EH (cell line): ENCODE measurements at places on chromosomes 12 and 14.

DNA sequence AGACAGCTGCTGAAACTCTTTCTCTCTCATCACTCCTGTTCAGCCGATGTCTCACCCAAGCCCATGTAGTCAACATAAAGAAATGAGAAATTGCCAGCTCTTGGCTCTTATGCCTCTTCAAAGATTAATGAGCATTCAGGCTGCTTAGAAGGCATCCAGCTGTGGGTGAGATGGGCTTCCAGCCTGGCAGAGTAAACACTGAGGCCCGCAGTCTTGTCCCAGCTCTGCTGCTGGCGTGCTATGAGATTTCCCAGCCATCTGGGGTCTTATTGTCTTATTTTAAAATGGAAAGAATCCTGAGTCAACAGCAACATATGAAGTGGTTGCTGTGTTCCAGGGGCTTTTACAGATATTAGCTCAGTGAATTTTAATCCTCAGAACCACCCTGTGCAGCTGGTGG lies 12.6 kb downstream of the RXYLT1 start:
- no peak for DNase-seq

DNA sequence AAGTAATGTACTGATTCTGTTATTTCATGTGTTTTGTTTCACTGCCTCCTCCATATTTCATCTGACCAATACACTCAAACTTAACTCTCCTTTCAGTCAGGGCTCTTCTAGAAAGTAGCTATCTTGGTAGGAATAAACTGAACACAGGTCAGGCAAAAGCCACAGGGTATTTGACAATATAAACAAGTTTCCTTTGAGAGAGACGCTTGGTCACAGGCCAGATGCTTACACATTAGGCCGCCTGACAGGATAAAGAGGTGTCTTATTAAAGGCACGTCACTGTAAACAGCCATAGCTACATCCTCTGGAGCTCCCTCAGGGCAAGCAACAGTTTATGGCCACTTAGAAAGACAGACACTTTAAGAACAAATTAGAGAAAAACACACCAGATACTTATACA lies 607.5 kb downstream of the SLC6A15 start:
- DNase-seq = peak; percentile 37

DNA sequence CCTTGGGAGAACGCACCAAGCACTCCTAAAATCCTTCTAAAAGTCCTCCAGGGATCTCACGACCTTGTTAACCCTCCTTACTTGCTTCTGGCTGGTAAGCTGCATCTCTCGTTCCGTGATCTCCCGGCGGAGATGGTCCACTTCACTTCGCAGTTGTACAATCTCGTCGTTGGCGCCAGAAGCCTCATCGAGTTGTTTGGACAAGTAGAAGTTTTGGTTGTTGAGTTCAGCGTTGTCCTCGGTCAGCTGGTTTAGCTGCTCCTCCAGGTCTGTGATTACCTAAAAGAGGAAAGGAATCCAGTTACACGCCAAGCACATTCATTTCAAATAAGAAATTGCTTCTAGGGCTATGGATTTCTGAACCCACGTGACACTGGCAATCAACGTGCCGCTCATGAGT lies 67.1 kb downstream of the PRKAB1 start:
- no peak for DNase-seq

DNA sequence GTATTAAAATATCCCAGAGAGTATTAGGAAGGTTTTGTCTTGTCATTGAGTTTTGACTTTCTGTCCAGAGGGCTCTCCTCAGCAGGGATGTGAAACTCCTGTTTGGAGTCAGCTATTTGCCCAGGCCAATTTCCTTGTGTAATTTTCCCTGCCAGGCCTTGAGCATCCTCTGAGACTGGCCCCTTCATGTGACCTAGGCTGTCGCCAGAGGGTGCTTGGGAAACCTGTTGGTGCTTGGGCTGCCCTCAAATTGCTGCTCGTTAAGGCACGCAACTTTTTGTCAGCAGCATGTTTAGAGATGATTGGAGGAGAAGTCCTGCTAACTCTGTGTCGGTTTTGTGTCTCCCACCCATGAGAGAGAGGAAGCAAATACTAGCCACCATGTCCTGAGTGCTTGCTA lies 39.1 kb downstream of the IQSEC3 start:
- DNase-seq = no peak

DNA sequence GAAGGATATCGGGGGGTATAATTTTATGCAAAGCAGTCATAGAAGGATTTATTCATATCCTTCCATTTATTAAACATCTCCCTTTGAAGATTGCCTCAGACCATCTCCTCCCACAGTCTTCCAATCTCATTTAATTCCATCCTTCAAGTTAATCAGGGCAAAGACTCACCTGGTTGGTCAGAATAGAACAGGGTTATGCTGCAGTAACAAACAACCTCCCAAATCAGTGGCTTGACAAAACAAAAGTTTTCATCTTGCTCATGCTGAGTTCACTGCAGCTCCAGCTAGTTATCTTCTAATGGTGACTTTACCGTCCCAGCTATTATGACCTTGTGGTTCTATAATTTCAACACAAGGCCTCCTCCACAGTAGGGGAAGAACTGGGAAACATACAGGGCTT lies 48.8 kb upstream of the MTERF2 start:
- DNase-seq = no peak

GRCh38 chr12:68746572-68747180 lies 700 bp downstream of the SLC35E3 start:
- peak; percentile 82 for DNase-seq

DNA sequence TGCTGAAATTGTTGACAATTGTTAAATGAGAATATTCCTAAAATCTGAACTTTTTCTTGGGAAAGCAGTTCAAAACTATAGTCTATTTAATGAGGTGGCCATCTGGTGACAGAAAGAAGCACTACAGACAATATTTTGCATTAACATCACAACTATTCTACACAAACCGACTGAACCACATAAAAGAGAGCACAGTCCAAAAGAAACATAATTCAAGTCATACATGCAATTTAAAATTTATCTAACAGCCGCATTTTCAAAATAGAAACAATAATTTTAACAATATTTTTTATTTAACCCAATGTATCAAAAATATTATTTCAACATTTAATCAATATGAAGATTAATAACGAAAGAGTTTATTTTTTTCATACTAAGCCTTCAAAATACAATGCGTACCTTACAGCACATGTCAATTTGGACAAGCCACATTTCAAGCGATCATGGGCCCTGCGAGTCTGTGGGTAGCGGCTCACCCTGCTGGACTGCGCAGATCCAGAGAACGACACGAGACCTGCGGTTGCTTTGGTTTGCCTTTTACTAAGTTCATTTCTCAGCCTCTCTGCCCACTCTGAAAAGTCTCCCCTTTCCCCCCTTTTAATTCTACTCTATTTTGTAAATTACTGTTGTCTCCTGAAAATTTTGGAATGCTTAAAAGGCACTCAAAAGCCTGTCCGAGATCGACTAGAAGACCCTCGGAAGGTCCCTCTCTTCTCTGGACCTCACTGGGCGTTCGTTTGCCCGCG lies 947 bp upstream of the LRRC9 start:
- DNase-seq = peak; percentile 34

DNA sequence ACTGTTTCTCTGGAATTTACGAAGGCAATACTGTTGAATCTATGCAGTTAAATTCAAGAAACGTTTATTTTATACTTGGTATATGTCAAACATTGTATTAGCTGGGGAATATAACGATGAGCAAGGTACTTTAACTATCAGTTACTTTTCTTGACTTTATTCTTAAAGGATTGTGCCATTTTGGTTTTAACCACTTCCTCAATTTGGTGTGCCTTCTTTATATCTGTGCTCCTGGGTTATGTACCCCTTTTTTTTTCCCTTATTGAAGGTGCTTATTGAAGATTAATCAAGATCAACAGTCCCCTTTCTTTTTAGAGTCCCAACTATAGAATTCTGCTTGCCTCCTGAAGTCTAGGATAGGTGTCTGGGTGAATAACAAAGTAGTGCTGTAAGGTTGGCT lies 5.8 kb downstream of the RAB21 start:
- DNase-seq = no peak

DNA sequence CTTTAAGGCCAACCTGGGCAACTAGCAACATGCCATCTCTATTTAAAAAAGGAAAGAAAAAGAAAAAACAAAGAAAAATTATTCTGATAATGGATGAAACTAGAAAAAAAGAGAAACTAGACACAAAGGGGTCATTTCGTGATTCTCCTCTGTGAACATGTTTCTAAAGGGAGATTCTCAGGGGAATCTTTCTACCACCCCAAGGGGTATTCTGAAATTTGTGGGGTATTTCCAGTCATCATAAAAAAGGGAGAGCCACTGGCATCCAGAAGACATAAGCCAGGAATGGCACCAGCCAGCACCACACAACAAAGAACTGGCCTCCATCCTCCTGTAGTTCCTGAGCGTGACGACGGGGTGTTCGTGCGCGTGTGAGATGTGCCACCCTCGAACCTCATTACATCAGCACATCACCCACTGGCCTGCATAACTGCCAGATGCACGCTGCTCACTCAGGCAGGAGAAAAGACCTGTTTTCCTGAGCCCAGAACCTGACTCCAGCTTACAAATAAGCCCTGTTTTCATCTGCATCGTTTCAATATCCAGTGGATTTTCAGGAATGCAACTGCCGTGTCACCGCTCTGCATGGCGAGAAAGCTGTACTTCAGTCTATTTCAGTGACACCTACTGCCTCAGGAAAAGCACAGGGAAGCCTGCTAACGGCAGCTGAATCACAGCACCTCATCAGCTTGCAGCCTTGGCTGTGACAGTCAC lies 23.9 kb downstream of the STX2 start:
- no peak for DNase-seq

DNA sequence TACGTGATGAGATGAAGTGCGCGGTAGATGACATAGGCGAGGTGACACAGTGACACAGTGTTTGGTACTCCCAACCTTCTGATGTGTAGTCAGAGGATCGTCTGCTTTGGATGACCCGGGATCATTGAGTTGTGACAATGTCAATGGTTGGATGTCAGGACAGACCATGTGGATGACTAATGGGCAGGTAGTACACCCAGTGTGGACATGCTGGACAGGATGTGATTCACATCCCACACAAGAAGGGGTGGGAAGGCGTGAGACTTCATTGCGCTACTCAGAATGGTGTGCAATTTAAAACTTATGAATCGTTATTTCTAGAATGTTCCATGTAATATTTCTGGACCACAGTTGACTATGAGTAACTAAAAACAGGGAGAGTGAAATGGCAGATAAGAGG lies 23.8 kb downstream of the MAP3K9 start:
- no peak for DNase-seq

DNA sequence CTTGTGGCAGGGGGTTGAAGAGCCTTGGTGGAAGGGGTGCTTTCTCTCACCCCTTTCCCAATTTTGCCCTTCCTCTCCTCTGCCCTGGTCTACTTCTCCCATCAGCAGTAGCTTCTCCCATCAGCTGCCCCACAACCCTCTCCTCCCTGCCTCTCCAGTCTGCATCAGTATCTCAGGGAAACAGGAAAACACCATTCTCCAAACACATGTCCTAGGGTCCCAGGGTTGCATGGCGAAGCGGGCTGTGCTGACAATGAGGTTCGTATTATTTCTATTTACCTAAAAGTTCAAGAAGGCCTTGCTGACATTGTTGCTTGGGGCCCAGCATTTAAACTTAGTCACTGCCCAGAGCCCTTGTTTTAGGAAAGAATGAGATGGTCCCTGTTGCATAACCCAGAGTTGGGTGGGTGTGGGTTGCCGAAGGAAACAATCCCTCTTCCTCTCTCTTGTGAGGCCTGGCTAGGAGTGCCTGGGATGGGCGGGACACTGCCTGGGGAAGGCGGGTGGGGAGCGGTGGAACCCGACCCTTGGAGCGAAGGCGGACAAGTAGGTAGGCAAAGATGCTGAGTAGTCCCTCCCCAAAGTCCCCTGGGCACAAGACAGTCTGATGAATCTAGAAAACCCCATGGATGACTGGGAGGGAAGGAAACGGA lies 1.3 kb upstream of the IGFBP6 start:
- DNase-seq = peak; percentile 94

- DNase-seq = no peak
Observed at GRCh38 chr14:100062590-100062989, 2.6 kb upstream of the EVL start.

GRCh38 chr12:22812531-22812930 lies 187.6 kb downstream of the ETNK1 start:
- no peak for DNase-seq

DNA sequence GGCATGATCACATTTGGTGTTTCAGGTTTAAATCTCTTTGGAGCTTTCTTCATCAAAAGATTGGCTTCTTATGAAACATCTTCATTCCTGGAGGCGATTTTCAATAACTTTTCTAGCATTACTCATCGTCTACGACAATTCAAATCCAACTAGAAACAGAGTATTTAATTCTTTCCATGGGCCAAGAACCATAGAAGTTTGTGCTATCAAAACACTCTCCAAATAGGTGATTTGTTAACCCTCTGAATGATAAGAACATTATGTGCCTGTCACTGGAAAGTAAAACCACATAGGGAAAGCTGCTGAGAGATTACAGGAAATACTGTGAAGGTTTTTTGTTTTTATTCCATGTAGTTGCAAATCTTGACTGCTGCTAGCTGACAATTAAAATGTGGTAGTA lies 6.9 kb upstream of the DCN start:
- DNase-seq = peak; percentile 75

DNA sequence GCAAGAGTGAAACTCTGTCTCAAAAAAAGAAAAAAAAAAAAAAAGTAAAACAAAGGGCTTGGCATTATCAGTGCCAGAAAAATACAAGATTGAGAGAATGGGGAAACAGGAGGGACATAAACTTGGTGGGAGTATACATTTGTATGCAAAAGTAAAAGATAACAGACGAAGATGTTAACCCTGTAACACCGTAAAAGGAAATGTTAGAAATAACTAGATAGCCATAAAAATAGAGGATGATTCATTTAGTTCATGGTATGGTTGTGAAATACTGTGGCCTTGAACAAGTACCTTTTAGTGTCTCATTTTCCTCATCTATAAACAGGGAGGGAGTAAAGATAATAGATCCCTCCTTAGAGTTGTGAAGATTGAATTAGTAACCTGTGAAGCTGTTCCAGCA lies 33.3 kb downstream of the ATP2A2 start:
- DNase-seq = peak; percentile 92

GRCh38 chr12:8011331-8011730 lies 21.2 kb upstream of the FOXJ2 start:
- DNase-seq = no peak

DNA sequence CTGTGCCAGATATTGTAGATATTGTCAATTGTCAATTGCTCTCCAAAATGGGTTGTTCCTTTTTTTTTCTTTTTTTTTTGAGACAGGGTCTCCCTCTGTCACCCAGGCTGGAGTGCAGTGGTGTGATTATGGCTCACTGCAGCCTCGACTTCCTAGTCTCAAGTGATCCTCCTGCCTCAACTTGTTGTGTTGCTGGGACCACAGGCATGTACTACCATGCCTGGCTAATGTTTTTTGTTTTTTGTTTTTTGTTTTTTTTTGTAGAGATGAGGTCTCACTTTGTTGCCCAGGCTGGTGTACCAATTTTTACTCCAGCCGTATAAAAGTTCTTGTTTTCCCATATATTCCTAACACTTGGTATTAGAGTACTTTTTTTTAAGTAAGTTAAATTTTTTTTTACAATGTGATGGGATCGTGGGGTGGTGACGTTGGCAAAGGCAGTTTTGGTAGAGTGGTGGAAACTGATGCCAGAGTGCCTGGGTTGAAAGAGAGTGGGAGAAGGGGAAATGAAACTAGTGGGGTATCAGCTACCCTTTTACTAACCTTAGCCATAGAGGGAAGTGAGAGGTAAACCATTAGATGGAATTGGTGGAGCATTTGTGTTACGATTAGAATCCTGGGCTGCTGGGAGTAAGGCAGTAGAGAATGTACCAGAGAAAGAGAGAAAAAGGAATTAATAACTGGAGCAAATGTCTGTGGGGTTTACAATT lies 33.0 kb upstream of the CFAP54 start:
- DNase-seq = no peak
